CD4-positive, alpha-beta T cell treated with Interleukin-15 for 4 hours (primary cell): ENCODE measurements at places on chromosomes 7 and 10.

- DNase-seq = no peak
Observed at GRCh38 chr10:31116226-31116625, 84.6 kb upstream of the ZNF438 start.

DNA sequence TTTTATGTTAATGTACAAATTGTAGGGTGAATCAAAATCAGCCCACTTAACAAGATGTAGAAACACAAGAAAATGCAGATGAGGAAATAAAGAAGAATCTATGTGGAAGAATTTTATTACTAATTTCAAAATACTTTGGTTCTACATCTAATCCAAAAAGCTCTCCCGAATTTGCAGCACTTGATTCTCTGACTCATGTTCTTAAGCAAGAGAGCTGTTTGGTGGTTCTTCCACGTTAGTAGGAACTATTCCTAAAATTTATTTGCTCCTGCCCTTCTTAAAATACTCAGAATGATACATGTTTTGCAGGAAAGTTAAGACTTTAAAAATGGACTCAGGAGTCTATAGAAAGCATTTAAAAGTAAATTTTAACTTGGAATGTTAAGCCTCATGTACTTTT, 91.8 kb downstream of the ZMYND11 start:
- DNase-seq = no peak

DNA sequence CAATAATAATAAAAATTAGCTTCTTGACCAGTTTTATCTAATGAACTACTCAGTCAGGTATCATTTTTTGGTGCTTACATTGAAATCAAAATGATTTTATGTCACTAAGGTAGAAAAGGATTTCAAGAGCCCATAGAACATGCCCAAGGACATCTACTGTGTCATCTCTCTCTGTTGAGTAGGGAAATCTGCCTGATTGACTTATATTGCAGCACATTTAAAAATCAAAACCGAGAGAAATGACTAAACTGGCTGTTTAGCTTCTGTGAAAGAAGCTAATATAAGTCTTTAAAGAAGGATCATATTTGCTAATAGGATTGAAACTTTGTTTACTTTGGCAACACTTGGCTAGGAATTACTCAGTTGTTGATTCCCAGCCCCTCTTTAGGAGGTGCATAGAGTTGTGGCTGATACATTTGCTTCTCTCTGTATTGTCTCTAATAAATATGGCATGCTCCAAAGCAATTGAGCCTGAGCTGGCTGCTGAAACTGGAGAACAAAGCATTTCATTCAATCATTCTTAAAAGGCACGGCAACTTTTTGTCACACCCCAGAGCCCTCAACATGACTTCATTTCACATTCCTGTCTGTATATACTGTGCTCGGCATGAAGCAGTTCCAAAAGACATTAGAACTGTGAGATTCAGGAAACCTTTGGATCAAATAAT, 1096.9 kb upstream of the POT1 start:
- DNase-seq = no peak

DNA sequence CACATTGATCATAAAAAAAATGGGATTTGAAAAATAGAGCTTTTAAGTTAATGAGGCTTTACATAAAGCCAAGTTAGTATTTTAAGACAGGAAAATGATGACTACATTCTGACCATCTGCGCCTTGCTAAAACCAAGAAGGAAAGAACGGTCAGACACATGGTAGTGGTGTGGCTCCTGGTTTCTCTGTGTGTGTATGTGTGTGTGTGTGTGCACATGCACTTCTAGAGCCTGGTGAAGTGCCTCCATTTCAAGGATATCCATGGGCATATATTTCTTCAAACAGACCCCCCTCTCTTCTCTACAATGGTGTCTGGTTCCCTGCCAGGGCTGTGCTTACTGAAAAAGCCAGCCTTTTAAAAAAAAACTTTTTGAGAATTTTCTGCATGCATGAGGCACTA, 80.9 kb downstream of the FRMPD2 start:
- DNase-seq = no peak

DNA sequence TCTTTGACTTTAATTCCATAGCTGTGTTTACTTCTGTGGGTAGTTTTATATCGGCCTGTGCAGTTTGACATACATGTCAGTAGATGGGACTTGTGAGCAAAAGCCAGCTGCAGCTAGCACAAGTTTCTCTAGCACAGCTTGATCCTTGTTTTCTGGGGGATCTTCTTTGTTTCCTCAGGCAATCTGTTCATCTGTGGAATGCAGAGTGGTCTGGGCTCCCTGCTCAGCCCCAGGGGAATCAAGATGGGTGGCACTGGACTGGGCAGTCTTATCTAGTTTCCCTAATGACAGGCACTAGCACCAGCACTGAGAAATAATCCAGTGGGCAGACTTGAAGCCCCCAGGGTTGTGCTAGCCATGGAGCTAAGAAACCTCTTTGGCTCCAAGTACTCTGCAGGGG, 40.8 kb downstream of the CYP2C19 start:
- DNase-seq = no peak

DNA sequence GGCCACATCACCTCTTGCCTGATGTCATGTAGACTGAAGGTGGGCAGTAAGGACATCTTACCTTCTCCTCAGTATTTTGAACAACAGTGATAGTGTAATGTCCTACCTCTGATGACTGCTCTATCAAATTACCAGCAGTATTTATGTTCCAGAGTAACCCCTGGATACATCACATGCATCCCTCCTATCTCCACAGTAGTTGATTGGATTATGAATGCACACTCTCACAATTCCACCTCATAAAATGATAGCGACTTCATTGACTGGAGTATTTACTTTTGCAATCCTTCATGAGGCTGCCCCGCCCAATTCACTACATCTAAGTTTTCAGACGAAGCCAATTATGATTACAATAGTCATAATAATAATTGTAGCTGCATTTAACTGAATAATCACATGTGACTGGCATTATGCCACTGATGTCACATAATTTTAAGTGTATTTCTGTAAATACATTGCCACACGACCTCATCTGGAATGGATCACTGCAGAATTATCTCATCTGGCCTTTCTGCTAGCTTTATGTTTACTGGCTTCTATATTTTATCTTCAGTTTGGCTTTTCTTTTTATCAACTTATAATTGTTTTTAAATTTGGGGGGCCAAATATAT, 268.9 kb downstream of the SLC25A13 start:
- no peak for DNase-seq

DNA sequence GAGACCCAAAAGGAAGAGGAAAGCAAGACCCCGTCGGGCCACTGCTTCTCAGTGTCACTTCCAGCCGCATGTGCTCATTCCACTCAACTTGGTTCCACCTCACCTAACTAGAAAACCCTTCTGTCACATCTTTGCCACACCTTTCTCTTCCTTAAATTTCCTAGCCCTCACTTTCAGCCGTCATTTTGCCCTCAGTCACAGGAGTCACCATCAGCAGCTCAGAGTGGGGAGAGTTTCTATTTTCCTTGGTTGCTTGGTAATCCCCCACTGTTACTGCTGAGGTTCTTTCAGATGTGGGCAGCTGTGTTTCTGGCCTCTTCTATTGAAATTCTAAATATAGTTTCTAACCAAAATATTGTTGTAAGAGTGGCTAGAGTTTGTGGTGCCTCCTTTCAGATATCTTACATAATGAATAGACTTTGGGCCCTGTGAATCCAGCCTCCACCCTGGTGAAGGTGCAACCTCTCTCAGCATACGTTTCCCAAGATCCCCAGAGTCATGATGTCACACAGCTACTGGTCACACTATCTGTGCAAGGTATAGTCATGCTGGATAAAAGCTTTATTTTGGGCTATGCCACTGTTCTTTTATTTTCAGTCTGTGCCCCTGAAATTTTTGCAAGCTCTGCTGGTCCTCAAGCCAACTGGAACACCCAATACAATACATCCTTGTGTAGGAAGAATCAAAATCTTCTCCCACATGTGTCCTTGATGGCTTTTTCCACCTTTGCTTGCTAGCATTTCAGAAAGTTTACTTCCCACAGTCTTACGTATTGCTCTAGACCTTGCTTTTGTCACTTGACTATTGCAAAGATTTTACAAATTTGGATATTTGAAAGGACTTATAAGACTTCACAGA, 9.2 kb downstream of the AGBL3 start:
- DNase-seq = peak; percentile 21

DNA sequence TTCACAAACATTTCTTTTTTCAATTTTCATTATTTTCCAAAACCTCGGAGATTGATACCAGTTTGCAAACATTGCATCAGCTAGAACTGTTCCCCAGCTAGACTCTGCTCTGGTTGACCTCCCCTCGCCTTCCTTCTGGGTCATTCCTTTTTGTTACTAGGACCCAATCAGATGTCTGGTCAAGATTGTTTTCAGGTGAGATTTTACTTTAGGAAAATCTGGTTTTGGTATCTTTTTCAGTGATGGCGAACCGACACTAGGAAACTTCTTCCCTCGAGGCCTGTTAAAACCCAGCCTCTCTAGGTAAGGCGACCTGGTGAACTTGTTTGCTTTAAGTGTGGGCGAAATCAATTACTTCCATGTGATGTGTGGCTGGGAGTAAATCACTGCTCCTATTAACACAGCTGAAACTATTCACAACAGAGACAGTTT, 8.4 kb downstream of the PROSER2 start:
- no peak for DNase-seq

GRCh38 chr10:71483885-71484751, 87.4 kb downstream of the CDH23 start:
- DNase-seq = no peak

DNA sequence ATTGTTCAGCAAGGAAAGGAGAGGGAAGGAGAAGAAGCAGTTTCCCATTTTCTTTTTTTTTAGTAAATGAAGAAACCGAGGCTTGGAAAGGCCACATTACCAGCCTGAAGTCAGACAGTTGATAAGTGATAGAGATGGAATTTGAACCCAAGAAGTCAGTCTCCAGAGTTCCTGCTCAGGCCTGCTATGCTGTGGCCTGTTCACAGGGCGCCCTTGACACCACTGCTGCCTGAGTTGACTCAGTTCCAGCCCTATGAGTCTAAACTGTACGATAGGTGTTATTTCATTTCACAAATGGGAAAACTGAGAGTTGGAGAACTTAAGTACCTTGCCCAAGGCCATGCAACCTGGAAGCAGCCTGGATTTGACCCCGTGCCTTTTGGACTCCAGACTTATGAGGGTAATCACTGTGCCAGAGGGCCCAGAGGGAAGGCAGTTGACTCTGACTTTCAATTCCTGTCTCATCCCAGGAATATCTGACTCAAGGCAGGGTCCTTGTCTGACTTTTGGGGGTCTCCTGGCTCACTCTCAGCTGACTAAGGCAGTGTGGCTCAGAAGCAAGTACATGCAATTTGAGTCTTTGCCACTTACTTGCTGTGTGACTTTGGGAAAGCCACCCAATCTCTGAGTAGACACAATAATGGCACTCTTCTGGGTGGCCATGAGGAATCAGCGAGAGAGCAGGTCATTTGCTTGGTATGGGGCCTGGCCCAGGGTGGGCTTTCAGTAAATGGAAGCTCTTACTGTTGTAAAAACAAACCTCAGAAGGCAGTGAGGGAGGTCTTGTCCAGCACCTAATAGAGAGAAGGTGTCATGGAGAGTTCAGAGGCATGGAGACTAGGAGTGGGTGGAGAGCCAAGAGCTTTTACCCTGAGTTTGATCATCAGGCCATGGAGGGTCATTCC, 17.9 kb upstream of the RBM20 start:
- DNase-seq = no peak

- no peak for DNase-seq
Observed at GRCh38 chr10:35184527-35185171, 58.0 kb downstream of the CREM start.

- DNase-seq = no peak
Observed at GRCh38 chr10:42924484-42924883, 141.9 kb downstream of the BMS1 start.

DNA sequence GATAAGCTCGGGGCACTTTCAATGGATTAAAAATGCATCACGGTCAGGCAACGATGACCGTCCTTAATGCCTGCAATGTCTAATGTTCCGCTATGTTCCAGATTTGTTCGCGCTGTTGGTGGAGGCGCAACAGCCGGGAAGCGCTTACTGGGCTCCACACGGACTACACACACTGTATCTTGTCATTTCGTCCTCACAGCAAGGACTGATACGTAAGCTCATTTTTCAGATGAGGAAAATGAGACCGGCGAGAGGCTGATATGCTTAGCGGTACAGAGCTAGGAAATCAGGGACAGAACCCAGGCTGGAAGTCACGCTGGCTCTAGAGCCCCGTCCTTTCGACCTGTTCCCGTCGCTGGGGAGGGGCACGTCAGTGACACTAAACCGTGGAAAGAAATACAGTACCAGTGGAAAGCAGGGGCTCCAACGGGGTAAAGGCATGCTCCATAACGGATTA, 670 bp downstream of the TPK1 start:
- peak; percentile 39 for DNase-seq
